ENCODE measurements at places on chromosomes 7 and 10.

GRCh38 chr10:31702005-31702404 lies 226.6 kb downstream of the ARHGAP12 start:
- no peak for DNase-seq

GRCh38 chr7:123230147-123230546 lies 30.4 kb upstream of the SLC13A1 start:
- DNase-seq: no peak

GRCh38 chr7:84092207-84092606 lies 102.4 kb downstream of the SEMA3A start:
- DNase-seq: no peak

- no peak for DNase-seq
Measured at GRCh38 chr7:43823941-43824340, 45.4 kb downstream of the MRPS24 start.

- DNase-seq: no peak
Measured at GRCh38 chr7:43895847-43896415, 10.5 kb downstream of the URGCP start.

DNA sequence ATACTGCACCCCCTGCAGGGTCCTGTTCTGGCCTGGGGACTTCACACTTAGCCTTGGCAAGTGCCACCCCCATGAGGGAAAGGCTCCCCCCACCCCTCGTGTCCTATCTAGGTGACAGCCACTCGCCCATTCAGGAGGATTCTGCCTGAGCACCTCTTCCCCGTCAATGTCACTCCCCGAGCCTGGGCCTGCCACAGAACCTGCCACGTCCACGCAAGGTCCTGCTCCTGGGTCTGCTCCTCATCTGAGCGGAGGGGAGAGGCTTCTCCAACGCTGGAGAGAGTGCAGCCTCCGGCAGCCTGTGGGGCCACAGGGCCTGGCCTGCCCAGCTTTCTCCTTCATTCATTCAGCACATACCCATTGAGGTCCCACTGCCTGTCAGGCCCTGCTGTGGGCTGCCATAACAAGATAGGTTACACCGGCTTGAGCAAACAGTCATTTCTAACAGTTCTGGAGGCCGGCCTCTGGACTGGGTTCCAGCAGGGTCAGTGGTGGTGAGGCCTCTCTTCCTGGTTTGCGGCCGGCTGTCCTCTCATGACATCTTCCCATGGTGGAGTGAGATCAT lies 92.0 kb upstream of the RET start:
- DNase-seq: no peak

DNA sequence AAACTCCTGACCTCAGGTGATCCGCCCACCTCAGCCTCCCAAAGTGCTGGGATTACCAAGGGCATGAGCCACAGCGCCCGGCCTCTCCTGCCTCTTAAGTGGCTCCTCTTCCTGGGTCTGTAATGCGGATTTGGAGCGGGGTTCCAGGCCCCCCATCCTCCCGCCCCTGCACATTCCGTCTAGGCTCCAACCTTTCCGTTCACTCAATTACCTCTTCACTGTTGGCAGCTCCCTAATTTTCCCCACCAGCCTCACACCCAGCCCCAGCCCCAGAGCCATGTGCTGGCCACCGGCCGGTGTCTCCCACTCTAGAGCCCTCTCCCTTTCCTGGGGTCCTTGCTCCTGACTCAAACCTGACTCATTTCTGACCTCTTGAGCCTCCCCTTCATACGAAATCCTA lies 16.6 kb downstream of the ASB13 start:
- DNase-seq: no peak

DNA sequence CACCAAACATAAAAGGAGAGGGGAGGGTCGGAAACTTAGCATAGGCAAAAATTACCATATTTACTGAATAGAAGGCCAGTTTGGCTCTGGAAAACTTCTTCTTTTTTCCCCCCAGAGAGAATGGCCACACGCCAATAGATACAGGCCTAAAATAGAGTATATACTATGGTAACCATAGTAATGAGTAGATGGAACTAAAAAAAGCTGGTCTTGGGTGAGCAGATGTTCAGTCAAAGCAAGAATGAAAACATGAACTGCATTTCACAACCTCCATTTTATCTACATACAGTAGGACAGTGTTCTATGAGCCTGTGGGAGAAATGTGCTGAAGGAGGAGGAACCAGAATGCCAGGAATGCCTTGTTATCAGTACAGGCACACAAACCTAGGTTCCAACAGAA lies 141.7 kb upstream of the SEMA3A start:
- DNase-seq: no peak

DNA sequence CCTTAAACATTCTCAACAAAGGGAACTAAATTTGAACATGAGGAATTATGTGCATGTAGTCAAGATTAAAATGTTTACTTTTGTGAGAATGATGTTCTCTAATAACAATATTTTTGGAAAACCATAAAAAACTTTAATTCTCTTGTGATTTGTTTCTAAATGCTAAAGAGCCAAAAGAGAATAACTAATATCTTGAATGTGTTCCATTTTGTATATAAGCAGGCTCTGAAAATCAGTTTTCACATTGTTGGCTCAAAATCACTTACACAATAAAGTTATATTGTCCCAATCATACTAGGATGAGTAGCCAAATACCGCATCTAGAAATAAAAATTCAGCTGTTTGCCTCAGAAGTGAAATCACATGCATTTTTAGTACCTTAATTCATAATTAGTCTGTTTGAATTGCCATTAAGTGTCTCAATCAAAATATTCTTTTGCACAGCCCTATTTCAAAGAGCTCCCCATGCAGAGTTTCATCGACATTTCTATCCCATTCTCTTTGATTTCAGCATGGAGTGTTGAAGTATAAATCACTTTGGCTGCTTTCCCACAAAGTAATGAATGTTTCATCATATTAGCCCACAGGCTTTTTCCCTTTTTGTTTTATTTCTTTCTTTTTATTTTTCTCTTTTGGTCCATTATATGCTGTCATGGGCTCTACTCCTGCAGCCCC lies 420.3 kb upstream of the POM121L12 start:
- no peak for DNase-seq

DNA sequence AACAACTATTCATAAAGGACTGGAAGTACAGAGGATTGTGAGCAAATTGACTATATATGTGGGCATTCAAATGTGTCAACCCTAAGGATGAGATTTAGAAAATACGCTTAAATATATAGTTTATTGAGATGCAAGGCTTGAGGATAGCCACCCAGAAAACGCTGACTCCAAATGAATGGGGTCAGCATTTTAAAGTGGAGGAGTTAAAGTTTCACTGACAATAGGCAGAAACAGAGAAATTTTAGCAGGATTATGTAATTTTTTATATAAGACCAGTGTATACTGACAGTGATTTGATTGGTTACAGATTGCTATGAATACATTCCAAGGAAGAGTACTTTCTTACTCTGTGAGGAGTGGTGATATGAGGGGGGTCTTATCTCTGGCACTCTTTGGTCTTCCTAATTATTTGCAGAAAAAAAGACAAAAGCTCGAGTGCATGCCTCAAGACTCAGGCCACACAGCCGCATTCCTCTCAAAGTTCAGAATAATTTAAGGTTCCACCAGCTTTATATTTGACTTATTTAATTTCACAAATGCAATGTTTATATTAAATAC lies 38.6 kb upstream of the ARL4A start:
- no peak for DNase-seq

DNA sequence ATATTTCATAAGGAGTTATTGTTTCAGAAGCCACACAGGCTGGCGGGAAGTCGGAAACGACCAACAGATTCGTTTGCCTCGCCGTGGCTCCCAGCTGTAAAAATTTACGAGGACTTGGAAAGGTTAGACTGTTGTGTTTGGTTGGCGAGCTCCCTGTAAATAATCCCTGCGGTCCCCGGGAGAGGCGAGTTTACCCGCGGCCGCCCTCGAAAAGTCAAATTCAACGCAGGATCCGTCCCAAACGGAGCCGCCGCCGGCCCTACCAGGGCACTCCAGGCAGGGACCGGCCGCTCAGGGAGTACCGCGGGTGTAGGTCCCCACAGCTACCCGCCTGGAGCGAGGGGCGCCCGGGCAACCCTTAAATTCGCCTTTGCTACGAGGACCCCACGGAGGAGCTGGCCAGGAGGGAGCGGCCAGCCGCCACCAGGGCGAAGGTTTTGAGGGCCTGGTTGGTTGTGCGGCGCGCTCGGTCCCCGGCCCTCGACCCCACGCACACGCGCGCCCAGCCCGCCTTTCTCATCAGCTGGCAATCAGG lies 726 bp upstream of the HOXA9 start:
- no peak for DNase-seq

DNA sequence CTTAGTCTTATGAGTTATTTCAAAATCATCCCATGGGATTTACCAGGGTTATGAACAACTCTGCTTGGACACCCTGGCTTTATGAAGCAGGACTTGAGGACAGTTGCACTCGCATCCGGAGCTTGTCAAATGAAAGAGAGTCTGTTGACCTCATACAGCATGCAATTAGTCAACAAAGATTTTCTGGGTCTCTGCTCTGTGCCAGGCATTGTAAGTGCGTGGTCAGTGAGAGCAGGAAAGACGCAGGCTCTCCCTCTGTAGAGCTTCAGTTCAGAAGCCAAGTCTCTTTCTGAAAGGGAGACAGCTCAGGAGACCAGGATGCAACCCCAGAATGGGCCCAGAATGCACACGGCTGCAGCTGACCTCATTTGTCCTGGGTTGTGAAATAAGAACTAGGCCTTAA lies 45.5 kb upstream of the DMBT1 start:
- DNase-seq: no peak

GRCh38 chr10:119445311-119445934 lies 97.1 kb downstream of the RGS10 start:
- DNase-seq: peak; percentile 80
